ENCODE measurements at places on chromosomes 4 and X. TPM values are rescaled to one million over a fixed set of nuclear protein-coding genes. Genes with fewer than 3 reads are reported as not detected.

DNA sequence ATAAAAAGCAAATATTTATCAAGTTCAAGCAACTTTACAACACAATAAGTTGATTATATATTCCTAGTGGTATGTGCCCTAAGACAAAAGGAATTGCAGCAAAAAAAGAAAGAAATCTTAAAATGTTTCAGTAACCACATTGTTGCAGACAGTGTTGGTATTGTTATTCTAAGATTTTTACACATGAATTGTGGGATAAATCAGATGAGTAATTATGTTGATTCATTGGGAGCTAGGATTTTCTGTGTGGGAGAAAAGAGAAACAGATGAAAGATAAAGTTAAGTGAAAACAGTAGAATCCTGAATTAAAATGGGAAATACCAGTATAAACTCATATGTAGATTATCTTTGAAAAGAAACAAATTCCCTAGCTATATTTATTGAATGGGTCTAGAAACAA is 362.4 kb downstream of the PPP3CA start:
- no peak for DNase-seq

- DNase-seq = no peak
Observed at GRCh38 chr4:159098482-159099127, 4.3 kb upstream of the RAPGEF2 start.

GRCh38 chr4:39446842-39447573 is 11.7 kb downstream of the RPL9 start:
- peak; percentile 60 for DNase-seq

GRCh38 chrX:111387470-111388070 is 24.4 kb downstream of the DCX start:
- no peak for DNase-seq

- DNase-seq = no peak
Observed at GRCh38 chr4:176579226-176579625, 213.5 kb downstream of the VEGFC start.

GRCh38 chrX:155215443-155216178 is 649 bp upstream of the VBP1 start:
- peak; percentile 1 for DNase-seq

DNA sequence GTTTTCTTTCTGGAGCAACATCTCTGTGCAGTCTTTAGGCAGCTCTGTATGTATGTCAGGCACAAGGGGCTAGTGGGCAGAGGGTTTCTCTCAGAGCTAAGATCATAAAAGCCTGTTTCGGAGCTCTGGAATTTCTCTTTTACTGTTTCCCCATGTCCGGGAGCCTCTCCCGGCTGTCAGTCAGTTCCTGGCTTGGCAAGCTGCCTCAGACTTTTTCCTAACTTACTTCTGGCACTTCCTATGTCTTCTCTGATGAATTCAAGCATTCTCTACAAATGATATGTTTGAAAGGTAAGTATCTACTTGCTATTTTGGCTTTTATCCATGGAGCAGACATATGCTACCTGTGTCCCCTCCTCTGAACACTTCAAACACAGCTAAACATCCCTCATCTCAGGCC is 129.3 kb upstream of the PGRMC2 start:
- DNase-seq = no peak

DNA sequence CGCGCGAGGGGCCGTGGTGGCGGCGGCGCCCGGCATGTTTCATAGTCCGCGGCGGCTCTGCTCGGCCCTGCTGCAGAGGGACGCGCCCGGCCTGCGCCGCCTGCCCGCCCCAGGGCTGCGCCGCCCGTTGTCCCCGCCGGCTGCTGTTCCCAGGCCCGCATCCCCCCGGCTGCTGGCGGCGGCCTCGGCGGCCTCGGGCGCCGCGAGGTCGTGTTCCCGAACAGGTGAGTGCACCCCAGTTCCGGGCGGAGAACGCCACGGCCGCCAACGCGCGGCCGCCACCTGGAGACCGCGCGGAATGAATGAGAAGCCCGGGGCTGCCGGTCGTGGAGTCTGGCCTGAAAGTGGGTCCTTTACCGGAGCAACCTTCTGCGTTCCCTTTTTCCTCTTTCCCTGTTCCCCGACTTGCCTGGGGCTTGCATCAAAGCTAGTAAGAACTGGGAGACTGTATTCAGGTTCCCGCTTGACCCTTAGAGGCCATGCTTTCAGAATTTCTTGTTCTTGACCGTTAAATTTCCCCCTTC is 429 bp downstream of the NOCT start:
- no peak for DNase-seq

- DNase-seq = no peak
Observed at GRCh38 chr4:183082053-183082452, 17.0 kb upstream of the WWC2 start.

DNA sequence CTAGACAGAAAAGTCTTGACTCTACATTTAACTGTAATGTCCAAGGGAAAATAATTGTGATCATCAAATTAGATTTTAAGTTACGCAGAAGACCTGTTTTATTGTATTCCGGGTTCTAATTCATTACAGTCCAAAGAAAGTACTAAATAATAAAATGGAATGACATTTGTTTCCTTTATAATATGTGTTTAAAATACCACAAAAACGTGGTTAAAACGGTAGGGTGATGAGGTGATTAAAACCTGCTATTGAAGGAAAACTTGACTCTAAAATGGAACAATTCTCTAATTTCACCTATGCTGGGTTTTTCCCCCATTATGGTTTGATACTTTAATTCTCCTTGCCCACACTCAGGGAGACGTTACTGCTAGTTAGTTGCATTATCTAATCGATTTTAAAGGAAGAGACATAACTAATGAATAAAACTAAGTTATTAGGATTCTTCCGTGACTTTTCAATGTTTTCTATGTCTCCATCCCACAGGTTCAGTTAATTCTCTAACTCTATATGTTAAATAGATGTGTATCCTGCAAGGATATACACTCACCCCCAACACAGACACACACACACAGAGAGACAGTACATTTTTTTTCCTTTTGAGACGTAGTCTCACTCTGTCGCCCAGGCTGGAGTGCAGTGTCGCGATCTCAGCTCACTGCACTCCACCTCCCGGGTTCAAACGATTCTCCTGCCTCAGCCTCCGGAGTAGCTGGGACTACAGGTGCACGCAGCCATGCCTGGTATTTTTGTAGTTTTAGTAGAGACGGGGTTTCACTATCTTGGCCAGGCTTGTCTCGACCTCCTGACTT is 80.8 kb downstream of the GK start:
- DNase-seq = no peak

- DNase-seq = no peak
Observed at GRCh38 chrX:6071731-6072130, 156.9 kb downstream of the NLGN4X start.

DNA sequence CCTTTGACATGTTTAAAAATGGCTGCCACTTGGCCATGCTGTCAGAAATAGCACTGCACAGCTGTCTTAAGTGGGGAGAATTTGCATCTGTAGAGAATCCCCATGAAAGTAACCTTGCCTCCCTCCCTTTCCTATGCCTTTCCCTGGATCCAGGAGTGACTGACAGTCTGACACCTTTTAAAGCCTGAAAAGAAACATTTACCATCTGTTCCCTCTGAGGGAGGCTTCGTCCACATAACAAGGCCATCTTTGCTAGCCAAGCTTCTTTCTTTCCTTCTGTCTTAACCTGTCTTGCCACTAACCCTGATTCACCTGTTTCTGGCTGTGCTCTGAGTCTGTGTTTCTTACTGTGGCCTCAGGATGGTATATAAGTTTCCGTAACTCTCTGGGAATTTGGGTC is 21.3 kb upstream of the AADAT start:
- DNase-seq = no peak

DNA sequence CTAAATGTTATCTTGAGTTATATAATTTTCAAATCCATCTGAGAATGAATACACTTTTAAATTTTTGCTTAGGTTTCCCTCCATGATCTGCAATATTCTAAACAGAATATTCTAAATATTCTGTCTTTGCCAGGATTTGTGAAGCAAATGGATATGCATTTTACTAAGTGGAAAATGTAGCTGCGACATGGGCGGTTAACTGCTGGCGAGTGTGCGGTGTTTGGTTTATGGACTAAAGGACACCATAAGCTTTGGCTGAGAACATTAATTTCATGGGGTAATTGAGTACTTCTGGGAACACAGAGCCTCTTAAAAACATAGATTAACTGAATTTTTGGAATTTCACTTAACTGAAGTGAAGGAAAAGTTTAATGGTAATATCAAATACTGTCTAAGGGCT is 153.8 kb upstream of the ETNPPL start:
- no peak for DNase-seq

DNA sequence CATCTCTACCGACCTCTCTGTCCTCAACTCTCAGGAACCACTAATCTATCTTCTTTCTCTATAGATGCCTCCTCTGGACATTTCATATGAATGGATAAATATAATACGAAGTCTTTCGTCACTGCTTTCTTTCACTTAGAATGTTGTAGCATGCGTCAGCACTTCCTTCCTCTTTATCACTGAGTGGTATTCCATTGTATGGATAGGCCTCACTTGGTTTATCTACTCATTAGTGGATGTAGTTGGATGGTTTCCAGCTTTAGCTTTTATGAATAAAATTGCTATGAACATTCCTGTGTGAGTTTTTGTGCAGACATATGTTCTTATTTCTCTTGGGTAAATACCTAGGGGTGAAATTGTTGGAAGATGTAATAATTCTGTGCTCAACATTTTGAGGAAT is 528.2 kb upstream of the FAT1 start:
- no peak for DNase-seq

GRCh38 chr4:72641611-72642010 is 72.6 kb upstream of the ADAMTS3 start:
- DNase-seq = no peak

DNA sequence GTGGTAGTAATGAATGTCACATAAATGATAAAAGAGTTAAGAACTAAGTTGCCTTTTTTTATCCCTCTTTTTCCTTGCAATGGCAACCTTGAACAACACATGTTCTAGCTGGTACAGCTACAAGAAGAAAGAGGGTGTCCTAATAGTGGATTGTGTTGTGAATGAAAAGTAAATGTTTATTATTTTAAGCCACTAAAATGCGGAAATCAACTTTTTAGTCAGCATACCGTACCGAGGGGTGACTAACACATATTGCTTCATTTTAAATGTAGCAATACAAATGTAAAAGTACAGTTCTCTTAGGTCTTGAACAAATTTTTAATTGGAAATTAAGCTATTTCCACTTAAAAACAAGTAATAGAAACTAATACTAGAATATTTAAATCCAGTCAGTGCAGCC is 17.7 kb upstream of the AP1AR start:
- DNase-seq = no peak

DNA sequence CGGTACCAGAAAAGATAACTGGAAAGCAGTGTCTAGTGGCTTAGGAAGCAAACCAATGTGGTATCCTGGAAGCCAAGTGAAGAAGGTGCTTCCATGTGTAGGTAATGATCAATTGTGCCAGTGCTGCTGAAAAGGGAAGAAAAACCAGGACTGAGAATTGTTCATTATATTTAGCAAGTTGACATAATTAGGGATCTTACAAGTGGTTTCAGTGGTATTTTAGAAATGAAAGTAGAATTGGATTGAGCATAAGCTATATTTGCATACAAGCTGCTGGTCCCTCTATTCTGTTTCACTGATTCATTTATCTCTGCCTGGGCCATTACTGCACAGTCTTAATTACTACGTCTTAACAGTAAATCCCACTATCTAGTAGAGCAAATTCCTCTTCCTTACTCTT is 32.3 kb downstream of the PRDM8 start:
- DNase-seq = no peak

DNA sequence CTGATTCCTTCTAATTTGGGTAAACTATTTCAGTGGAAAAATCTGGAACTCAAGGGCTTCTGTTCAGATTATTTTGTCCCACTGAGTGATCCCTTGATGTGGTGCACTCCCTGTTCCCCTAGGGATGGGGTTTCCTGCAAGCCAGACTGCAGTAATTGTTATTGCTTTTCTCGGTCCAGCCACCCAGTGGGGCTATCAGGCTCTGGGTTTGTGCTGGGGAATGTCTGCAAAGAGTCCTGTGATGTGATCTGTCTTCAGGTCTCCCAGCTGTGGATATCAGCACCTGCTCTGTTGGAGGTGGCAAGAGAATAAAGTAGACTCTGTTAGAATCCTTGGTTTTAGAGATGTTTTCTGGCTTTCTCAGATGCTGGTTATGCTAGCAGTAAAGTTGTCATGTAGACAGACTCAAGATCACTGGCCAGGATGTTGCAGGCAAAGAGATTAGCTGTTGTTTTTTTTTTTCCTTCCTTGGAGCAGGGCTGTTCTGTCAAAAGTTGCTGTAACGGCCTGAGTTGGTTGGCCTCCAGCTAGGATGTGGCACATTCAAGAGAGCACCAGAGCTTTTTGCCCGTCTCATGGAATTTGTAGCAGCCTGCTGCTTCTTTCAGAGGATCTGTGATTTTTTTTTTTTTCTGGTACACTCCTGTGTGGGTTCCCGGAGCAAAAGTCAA is 1314.0 kb downstream of the PCDH19 start:
- DNase-seq = no peak

- DNase-seq = no peak
Observed at GRCh38 chr4:186204103-186204559, 12.8 kb downstream of the CYP4V2 start.

DNA sequence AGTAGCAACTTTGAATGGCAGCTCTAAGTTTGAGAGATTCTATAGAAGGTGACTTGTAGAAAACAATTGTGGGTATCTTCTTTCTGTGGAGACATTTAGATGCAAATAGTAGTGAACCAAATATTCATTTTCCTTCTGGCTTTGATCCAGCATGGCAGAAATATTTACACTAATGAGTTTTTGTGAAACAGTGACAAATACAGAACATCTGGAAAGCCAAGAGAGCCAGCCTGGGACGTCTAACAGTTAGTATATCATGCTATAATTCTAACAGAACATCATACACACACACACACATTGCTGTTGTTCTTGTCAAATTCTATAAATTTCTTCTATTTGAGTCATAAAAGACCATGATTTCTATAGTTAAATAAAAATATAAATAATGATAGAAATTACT is 1777.9 kb downstream of the ARAP2 start:
- no peak for DNase-seq

- DNase-seq = no peak
Observed at GRCh38 chr4:176464748-176465147, 145.0 kb downstream of the SPCS3 start.

DNA sequence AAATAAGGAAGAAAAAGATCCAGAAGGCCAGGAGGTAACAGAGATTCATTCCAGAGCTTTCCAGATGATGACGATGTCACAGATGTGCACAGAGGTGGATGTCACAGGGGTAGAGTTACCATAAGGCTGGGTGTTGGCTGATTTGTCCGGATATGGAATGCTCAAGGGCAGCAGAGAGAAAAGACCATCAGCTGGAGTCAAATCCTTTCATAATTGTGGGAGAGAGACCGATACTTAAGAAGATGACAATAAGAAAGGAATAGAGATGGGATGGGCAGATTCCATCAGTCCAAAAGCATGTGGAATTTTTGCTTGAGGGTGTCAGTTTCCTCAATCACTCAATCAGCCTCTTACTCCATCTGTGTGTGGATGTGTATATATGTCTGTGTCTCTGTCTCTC is 150.4 kb downstream of the CENPC start:
- DNase-seq = no peak

Gene EXOC1L
- polyA plus RNA-seq = not detected

Gene GPR119
- not detected for polyA plus RNA-seq

Gene PAGE5
- not detected for polyA plus RNA-seq

Gene PTPN13
- polyA plus RNA-seq = 155 TPM

Gene TIMM17B
- polyA plus RNA-seq = 33.6 TPM

Gene STARD8
- polyA plus RNA-seq = 21.3 TPM

Gene MAGEC1
- not detected for polyA plus RNA-seq

Gene ATP2B3
- polyA plus RNA-seq = 0.24 TPM

Gene FAM241A
- polyA plus RNA-seq = 1.3 TPM

Gene OTC
- polyA plus RNA-seq = not detected

Gene ARHGEF9
- polyA plus RNA-seq = 39.5 TPM

Gene RENBP
- polyA plus RNA-seq = 17.5 TPM
